ENCODE measurements at places on chromosomes 16 and 17.

DNA sequence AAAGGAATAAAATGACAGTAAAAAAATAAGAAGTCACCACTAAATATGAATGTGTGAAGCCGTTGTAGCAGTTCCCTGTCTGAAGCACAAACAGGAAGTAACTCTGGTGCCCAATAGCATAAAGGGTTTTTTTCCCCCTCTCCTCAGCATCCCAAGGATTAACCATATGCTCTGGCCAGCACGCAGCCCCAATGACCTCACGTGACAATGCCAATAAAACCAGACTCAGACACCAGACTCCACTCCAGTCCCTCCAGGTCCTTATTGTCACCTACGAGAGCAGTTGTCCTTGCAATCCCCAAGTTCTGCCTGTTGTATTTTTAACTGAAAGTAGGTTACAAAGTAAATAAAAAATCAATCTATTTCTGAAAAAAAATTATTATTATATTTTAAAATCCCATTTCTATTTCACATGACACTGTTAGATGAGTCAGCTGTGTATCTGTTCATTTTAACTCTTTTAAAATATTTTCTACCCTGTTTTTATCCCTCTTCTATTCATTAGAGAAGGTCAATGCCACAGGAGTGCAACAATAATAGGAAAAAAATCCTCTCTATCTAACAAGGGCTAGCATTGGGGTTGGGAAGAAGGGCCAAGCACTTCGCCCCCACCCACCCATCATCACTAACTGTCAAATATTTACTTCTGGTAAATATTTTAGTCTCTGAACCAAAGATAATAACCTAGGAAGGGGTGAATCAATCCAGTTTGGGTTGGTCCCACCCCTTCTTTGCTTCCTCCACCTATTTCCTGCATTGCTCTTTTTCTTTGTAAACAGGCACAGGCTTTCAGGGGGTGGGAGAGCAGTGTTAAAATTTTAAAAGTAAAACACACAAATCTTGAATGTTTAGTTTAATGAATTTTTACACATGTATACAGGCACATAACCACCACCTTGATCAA lies 6.6 kb downstream of the PRAC1 start:
- DNase-seq, result no peak

GRCh38 chr17:76822184-76822778 lies 45.9 kb upstream of the MGAT5B start:
- no peak for DNase-seq

GRCh38 chr17:82006468-82007227 lies 16.0 kb downstream of the CENPX start:
- no peak for DNase-seq

DNA sequence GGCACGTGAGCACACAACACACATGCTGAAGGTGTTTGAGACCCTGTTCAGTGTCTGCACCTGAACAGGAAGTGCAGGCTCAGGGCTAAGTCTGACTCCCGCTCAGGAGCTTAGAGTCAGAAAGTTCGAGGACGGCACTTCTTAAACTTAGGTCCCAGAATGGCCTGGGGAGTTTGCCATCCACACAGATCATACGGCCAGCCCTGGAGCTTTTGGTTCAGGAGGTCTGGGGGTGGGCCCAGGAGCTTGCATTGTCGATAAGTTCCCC lies 4.0 kb upstream of the CAMKK1 start:
- DNase-seq, result no peak

All from left renal pelvis (tissue), 4 donors.